ENCODE measurements at places on chromosomes 1 and 21. TPM values are rescaled to one million over a fixed set of nuclear protein-coding genes. Genes with fewer than 3 reads are reported as not detected.

Gene ANKRD65
- total RNA-seq = 3.6 TPM

DNA sequence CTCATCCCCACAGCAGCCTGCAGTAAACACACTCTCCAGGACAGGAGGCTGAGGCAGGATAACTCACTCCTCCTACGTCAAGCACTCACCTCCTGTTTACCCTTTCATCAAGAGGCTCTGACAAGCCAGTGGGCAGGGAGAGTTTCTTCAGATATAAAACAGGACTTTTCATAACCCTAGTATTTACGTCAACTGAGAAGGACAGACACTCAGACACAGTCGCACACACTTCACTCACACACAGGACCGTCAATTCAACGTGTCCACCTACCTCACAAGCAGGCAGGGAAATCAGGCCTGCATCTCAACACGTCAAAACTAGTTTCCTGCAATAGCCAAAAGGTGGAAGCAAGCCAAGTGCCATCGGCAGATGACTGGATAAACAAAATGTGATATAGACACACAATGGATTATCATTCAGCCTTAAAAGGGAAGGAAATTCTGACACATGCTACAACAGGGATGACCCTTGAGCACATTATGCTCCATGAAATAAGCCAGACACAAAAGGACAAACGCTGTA is 48.6 kb downstream of the ITPKB start:
- DNase-seq = no peak

Gene IL20
- total RNA-seq = not detected

GRCh38 chr1:181397845-181398244 is 85.5 kb upstream of the CACNA1E start:
- no peak for DNase-seq

GRCh38 chr21:34243562-34243961 is 120.2 kb upstream of the KCNE2 start:
- DNase-seq = no peak

GRCh38 chr1:31208361-31208945 is 31.2 kb downstream of the NKAIN1 start:
- DNase-seq = no peak

- no peak for DNase-seq
Observed at GRCh38 chr1:7479571-7479970, 291.5 kb upstream of the VAMP3 start.

DNA sequence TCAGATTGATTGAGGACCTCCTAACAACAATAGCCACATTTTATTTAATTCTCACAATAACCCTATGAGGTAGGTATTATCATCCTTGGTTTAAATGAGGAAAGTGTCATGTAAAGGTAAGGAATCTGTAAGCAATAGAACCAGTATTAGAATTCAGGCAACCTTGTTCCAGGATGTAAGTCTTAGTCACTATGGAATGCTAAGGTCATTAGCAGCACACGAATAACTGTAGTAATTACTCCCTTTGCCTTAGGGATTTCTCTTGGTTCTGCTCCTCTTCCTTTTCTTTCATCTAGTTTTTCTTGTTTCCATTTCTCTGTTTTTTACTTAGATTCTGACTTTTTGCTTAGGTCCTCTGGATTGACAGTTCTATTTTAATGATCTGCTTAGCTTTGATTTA is 23.1 kb upstream of the ATP6V1G3 start:
- no peak for DNase-seq

DNA sequence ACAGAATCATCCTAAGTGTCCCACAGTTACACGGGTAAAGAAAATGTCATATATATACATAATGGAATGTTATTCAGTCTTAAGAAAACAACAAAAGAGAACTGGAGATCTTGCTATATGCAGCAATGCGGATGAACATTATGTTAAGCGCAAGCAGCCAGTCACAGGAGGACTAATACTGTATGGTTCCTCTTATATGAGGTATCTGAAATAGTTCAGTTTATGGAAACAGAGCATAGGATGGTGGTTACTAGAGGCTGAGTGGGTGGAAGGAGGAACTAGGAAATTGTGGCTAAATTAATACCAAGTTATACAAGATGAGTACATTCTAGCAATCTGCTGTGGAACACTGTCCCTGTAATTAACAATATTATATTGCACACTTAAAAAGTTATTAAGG is 834.3 kb downstream of the KCNT2 start:
- DNase-seq = no peak

Gene TMEM9
- 38.3 TPM for total RNA-seq

GRCh38 chr1:109185990-109186732 is 27.6 kb upstream of the SARS1 start:
- DNase-seq = no peak

GRCh38 chr1:70916034-70916427 is 131.6 kb downstream of the PTGER3 start:
- no peak for DNase-seq

GRCh38 chr1:29050166-29050565 is 73.5 kb downstream of the TMEM200B start:
- no peak for DNase-seq

Gene AQP10
- not detected for total RNA-seq

Measured in psoas muscle (tissue), 8 donors.